ENCODE measurements at places on chromosomes 4 and X. TPM values are rescaled to one million over a fixed set of nuclear protein-coding genes. Genes with fewer than 3 reads are reported as not detected.

The NSUN7 gene
- not detected for total RNA-seq

The TMSB4X gene
- 3,478 TPM for total RNA-seq

The GAGE2A gene
- total RNA-seq = not detected

DNA sequence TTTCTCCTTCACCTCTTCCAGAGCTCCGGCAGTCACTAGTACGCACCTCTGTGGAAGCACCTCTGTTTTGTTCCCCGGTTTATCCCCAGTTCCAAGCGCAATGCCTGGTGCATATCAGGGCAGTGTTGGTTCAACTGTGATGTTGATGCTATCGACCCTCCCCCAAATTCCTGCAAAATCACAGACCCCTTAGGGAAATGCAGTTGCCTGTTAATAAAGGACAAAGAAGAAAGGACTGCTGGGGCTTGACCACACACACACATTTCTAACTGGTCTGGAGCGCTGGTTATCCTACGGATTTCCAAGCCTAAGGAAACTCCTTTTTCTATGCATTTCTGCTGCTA, 530 bp upstream of the NMU start:
- H3K36me3 ChIP-seq = no peaks in the 10 kb centered on the region
- DNase-seq = no peak
- H3K4me3 ChIP-seq = no peak overlapping the region
- H3K27me3 ChIP-seq = no peaks in the 10 kb centered on the region
- peak overlapping the region; percentile 75 for H3K27ac ChIP-seq

The YIPF7 gene
- not detected for total RNA-seq
